ENCODE measurements at places on chromosomes 2 and 18.

GRCh38 chr2:240201866-240202265 lies 61.4 kb upstream of the OTOS start:
- no peak for DNase-seq

GRCh38 chr18:11096839-11097750 lies 52.3 kb downstream of the PIEZO2 start:
- DNase-seq: no peak

DNA sequence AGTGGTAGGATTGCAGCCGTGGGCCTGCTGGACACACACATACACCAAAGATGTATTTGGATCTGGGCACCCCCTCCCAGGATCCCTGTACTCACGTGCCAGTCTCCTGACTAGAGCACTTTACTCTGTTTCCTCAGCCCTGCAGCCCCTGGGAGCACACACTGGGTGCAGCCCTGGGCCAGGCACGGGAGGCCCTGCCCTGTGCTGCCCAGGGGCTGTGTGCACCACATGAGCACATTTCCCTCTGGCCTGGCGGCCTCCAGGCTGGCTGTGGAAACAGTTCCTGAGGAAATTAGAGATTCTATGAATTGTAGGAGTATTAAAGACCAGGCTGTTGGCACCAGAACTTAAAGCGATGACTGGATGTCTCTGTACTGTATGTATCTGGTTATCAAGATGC lies 45.4 kb downstream of the BCL2L11 start:
- DNase-seq: no peak

DNA sequence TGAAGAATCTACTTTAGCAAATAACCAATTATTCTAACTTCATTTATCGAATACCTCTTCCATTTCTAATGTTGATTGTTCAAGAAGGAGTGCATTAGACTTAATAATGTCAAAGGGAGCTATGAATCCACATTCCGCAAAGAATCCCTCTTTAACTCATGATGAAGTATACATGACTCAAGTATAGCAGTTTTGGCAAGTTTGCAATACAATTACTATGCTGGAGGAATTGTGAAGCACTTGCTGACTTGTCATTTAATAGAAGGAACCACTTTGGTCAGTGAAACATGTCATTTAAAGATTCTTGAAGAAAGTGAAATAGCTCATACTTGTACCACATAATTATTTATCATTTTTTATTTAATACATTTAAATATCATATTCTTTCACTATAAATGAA lies 125.1 kb downstream of the SLC39A10 start:
- DNase-seq: no peak

GRCh38 chr2:192741889-192742288 lies 547.2 kb upstream of the TMEFF2 start:
- DNase-seq: no peak

All from LNCaP clone FGC (cell line).